ENCODE measurements at places on chromosomes 3 and 15.

DNA sequence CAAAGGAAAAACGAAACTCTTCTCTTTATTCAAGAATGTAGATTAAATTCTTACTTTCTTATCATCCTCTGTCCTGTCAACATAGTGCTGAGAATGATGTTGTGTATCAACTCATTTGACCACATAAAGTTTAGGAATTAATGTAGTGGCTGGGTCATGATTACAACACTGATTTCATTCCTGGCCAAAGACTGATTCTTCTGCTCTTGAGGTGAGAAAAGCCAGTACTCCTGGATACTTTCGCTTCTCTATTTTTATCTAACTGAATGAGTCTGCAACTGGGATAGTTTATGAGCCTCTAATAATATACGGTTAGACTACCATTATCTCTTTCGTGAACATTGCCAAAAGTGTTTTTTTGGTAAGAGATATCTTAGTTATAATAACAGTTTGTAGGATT, 173.0 kb downstream of the LPP start:
- DNase-seq = no peak

GRCh38 chr3:119276680-119277079, 17.5 kb upstream of the ARHGAP31 start:
- no peak for DNase-seq

DNA sequence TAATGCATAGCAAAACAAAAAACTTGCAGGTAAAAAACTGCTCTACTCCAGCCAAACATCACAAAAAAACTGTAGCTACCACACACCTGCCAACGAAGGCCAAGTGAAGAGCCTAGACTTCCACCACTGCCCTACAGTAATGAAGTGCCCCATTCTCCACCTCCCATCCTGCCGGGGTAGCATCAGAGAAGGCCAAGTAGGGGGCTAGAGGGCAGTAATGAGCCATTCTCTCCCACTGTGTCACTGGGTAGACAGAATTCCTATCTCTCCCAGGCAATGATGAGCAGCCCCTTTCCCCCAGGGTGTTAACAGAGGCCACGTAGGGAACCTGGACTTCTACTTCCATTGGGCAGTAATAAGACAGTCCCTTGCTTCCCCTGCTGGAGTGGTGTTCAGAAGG, 9.5 kb downstream of the SEC22C start:
- peak; percentile 58 for DNase-seq

DNA sequence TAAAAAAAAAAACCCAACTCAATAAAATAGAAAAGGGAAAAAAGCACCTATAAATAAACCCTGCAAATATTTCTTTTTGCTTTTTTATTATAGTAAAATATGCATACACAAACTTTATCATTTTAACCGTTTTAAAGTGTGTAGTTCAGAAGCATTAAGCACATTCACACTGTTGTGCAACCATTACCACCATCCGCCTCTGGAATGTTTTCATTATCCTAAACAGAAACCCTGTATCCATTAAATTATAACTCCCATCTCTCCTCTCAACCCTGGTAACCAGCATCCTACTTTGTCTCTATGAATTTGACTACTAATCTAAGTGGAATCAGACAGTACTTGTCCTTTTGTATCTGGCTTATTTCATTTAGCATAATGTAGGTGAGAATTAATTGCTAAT, 15.0 kb downstream of the CDCP1 start:
- no peak for DNase-seq

- DNase-seq = peak; percentile 77
These were observed 65.4 kb downstream of the AQP9 start for GRCh38 chr15:58203537-58203936.

- no peak for DNase-seq
These were observed 435.0 kb downstream of the SHQ1 start for GRCh38 chr3:72413228-72413627.

DNA sequence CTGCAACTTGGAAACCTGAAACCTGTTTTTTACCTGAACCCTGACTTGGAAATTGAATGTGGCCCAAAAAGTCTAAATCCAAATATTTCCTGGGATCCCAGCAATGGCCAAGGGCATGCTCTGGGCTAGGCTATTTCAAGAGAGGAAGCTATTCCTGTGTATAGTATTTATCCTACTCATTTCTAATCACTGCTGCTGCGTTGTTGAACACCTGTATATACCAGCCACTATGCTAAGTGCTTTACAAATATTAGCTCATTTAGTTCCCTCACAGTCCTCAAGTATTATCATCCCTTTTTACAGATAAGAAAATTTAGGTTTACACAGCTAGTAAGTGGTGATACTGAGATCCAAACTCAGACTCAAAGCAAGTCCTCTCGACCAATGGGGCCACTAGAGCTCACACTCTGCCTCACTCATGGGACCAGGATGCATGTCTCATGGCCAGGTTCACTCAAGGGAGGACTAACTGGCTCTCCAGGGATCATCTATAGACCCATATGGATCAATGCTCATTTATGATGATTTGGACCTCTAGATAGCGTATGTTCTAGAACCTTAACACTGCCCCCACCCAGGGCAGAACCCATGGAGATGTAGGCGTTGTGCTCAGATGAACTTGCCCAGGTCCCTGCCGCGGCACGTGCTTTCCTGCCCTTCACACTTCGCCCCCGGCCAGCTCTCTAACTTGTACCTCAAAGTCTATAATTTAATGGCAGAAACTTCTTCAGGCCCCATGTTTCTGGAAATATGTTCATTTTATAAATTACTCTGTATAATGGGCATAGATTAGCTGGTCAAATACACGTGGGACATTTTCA, 2.6 kb upstream of the CCR4 start:
- DNase-seq = no peak

GRCh38 chr15:51382787-51383186, 41.3 kb downstream of the GLDN start:
- DNase-seq = peak; percentile 56

- no peak for DNase-seq
These were observed 71.9 kb upstream of the C15orf39 start for GRCh38 chr15:75129788-75130187.

DNA sequence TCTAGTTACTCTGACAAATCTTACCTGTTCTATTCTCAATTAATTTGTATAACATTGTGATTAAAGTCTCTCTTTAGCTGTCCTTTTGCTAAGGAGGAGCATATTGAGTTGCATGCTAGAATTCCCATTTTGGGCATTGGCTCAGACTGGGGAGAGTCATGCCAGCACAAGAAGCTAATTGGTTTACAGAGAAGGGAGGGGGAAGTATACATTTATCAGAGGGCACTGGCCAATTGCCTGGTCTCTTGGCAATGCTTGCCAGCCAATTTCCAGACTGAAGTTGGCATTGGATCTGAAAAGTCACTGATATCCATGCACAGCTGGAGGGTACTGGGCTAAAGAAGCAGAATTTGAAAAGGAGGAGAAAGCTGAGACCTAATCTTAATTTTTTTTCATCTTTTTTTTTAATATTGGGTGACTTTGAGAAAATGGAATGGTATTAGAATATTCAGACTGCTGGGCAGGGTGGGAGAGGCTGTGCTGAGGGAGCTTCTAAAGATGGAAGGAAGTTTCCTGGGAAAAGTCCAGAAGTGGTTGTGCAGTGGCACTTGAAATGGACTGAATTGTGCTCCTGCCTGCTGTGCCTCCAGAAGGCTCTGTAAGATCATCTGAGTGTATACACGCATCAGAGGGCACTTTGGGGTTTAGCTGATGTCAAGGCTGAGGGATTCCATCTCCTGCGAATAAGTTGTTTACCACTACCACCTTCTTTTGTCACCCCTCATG, 365.2 kb upstream of the DPH6 start:
- DNase-seq = no peak

DNA sequence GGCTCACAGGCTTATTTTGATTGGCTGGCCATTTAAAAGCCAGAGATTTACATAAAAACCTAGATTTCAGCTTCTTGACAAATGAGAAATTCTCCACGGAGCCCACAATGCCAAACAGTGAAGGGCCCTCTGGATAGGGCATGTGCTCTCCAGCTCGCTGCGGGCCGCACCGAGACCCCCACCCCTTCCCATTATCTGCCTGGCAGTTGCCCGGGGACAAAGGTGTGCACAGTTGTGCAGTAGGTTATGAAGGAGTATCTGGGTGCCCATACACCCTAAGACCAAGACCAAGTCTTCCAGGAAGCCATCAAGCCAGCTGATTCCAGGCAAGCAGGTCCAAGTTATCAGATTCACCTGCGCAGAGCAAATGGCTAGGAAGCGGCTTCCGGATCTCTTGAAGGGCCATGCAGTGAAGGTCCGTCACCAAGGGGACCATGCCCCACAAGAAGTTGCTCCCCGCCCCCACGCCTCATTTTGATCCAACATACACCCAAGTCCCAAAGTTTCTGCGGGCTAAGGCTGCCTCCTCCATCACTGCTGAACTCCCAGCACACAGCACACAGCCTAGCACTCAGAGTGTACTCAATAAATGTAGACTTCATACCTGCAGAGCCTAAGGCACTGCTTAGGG, 1.3 kb downstream of the MRPS25 start:
- DNase-seq = peak; percentile 32

GRCh38 chr3:119937229-119937628, 155.3 kb downstream of the NR1I2 start:
- DNase-seq = no peak

- DNase-seq = no peak
These were observed 901 bp downstream of the ALS2CL start for GRCh38 chr3:46692566-46692990.

DNA sequence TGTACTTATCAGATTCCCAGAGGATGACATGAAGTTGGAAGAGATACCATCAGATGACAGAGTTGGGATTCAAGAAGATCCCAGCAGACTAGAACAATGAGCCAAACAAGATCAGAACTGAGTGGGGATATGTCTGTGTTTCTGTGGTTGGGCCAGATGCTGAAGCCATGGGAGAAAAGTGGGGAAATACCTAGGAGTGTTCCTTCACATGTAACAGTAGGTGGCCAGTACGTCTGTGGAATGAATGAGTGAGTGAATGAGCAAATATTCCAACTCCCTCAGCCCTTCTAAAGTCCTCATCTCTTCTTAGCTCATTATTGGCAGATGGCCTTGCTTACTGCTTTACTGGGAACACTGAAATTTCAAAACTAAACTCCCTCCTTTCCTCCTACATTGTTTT, 32.2 kb upstream of the GREM1 start:
- DNase-seq = no peak

- no peak for DNase-seq
These were observed 53.6 kb downstream of the TASOR start for GRCh38 chr3:56629451-56629850.

- no peak for DNase-seq
These were observed 96.5 kb downstream of the TGFBR2 start for GRCh38 chr3:30702828-30703397.

- no peak for DNase-seq
These were observed 45.8 kb upstream of the ATP2B2 start for GRCh38 chr3:10551139-10551538.

- DNase-seq = no peak
These were observed 16.1 kb downstream of the LRRC2 start for GRCh38 chr3:46549989-46550388.

DNA sequence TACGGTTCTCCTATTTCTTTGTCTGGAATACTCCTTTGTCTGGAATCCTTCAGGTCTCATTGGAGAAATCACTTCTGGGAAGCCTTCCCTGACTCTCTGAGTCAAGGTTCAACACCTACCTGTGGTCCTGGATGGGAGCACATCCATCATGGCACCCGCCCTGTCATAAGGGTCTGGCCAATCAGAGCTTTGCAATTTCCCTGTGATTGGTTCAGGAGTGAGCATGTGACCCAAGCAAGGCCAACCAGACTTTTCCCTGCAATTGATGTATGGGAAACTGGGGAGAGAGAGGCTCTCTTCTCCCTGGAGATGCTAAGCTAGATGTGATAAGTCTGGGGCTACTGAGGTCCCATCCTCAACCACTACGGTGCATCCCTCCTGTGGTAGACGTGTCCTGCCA, 8.1 kb downstream of the FAM3D start:
- DNase-seq = no peak

DNA sequence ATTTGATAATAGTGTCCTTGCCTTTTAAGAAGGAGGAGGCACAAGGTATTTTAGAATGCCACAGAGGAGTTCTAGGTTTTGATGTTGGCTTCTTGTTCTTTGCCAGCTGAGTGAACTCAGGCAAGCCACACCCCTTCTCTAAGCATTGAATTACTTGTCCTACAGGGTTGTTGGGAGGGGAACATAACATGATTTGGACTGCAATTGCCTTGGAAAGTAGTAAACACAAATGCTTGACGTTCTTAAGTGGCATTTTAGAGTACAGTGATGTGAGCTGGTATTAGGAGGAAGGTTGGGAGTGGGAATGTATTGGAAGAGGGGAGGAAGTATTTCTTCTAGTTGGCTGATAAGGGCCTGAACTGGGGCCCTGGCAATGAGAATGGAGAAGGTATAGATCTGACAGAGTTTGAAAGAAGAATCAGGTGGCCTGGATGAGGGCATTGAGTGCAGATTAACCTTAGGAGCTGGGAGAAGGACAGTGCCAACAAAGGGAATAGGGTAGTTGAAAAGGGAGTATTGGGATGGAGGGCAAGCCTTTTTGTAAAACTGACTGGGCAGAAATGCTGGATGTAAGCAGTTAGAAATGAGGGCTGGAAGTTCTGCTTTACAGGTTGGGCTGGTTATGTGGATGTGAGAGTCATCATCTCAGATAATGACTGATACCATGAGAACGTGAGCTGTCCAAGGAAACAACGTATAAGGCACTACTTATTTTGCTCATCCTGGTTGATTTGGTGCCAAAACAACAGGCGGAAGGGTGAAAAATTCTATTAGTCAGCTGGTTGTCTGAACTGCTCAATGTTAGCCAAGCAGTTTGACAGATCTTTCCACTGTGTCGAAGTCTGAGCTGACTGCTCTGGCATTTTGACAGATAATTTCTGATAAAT, 16.7 kb downstream of the KAT2B start:
- no peak for DNase-seq

GRCh38 chr3:74693696-74694393, 79.4 kb upstream of the CNTN3 start:
- DNase-seq = no peak

- no peak for DNase-seq
These were observed 20.2 kb downstream of the RYR3 start for GRCh38 chr15:33330931-33331330.

DNA sequence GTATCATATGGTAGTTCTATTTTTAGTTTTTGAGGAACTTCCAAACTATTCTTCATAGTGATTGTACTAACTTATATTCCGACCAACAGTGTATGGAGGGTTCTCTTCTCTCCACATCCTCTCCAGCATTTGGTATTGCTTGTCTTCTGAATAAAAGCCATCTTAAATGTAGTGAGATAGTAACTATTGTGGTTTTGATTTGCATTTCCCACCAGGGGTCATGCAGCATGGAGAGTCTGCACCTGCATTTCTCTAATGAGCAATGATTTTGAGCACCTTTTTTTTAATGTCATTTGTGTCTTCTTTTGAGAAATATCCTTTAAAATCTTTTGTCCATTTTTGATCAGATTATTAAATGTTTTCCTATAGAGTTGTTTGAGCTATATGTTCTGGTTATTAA, 718.5 kb downstream of the ZBBX start:
- no peak for DNase-seq

DNA sequence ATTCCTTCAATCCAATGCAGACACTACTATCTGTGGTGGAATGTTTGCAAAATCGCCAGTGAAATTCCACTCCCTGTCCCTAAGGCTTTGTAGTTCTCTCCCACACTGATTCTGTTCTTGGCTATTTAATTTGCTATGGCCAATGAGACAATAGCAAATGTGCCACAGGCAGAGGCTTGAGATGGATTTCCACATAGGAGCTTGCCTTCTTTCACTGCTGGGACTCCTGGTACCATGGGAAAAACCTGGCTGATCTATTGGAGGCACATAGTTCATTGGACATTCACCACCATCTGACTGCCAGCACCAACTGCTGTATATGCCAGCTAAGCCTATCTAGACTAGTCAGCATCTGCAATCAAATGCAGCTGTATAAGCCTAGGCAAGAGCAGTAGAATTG, 103.8 kb downstream of the NR1D2 start:
- DNase-seq = no peak

Measured in SK-N-SH (cell line).